Motor neuron (in vitro differentiated cells): ENCODE measurements at places on chromosomes 4 and X.

DNA sequence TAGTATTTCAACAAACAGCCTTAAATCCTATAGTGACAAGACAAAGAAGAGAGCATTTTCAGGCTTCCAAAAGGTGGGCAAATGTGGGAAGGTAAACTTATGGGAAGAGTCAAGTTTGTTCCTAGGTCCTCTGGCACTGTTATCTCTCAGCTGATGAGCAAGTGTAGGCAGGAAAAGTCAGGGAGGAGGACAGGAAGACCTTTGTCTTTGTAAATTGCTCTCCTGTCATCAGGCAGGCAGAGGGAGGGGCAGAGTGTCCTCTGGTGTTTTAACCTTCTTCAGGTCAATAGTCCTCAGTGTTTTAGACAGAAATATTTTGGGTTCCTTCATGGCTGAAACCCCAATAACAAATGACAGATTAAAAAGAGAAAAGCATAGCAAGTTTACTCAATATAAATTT, 13.5 kb upstream of the GEMIN8 start:
- ATAC-seq: no peak

- ATAC-seq: no peak
These were observed 35.8 kb downstream of the NAP1L3 start for GRCh38 chrX:93637591-93637990.

GRCh38 chr4:37224854-37225253, 19.7 kb upstream of the NWD2 start:
- peak; percentile 84 for ATAC-seq

- no peak for ATAC-seq
These were observed 84.2 kb upstream of the EGFL6 start for GRCh38 chrX:13485167-13485566.
